Tibial nerve (tissue), 4 donors: ENCODE measurements at places on chromosomes 3 and 15. TPM values are rescaled to one million over a fixed set of nuclear protein-coding genes. Genes with fewer than 3 reads are reported as not detected.

NDN gene
- 112 TPM for total RNA-seq

CYP8B1 gene
- total RNA-seq = not detected

COL6A5 gene
- total RNA-seq = not detected

HCN4 gene
- not detected for total RNA-seq

NPAP1 gene
- total RNA-seq = not detected

CCDC32 gene
- 21.6 TPM for total RNA-seq

EOMES gene
- total RNA-seq = 0.22 TPM

PLA2G4D gene
- total RNA-seq = not detected

TFRC gene
- total RNA-seq = 36.7 TPM

ACAN gene
- 1.2 TPM for total RNA-seq

FGF7 gene
- total RNA-seq = 135 TPM

MFSD1 gene
- total RNA-seq = 69.6 TPM

ITIH1 gene
- not detected for total RNA-seq

FANCI gene
- 2.7 TPM for total RNA-seq

ADGRG7 gene
- not detected for total RNA-seq

LRRC2 gene
- total RNA-seq = 0.60 TPM

GRCh38 chr15:48984811-48985352 lies 21.2 kb upstream of the SHC4 start:
- no peak for DNase-seq

DNA sequence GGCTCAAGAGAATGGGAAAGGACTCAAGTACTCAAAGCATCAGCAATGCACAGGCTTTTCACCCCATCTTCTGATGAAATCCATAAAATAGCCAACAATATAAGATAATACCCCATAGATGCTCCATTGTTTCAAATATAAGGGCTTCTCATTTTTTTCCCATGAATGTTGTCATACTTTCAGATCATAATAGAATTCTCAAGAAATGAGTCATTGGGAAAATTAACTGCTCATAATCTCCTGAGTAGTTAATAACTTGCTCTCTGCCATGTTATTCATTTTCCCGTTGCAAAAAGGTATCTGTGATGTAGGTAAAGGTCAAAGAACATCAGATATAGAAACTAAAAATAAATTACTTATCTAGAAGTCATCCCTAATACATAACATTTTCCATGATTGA lies 121.9 kb downstream of the NSUN3 start:
- DNase-seq = no peak

DNA sequence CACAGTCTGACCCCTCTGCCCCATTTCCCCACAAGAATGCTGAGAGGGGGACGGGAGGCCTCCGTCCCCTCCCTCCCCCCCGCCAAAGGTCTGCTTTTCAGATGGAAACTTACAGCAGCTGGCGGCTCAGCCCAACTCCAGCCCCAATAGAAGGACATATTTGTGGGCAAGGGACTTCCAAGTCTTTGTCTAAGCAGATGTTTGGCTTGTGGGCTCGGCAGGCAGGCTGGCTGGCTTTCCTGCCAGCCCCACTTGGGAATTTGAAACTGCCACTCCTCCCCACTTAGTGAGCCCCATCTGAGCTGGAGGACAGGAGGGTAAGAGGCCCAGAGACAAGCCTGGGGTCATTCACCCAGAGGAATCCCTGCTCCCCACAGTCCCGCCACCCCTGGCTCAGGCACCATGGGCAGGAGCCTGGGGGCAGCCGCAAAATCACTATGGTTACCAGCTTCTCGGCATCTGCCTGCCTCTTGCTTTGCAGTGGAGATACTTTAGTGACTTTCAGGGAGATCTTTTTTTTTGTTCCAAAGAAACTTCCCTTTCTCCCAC lies 53.6 kb downstream of the LMCD1 start:
- DNase-seq = no peak

DNA sequence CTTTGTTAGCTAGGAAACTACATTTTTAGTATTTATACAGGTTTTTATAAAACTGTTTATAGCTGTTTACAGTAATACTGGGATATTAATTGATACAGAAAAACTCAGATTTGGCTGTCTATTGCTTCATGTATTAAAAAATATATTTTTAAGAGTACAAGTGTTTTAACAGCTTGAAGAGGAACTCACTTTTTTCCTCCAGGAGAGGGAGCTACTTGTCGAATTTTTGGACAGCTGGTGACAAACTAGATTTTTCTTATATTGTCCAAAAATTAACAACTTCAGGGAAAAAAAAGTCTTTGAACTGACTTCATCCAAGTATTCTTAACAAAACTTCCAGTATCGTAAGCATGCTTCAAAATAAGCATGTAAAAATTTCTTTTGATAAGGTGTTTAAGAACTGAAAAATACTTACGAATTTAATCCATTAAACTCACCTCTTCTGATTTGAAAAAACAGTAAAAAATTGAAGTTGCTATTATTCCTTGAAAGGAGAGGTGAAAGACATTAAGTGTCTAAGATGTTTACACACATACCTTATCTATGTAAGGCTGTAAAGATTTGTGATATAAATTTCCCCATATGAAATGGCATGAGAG lies 4.0 kb downstream of the DIPK2A start:
- DNase-seq = no peak

DNA sequence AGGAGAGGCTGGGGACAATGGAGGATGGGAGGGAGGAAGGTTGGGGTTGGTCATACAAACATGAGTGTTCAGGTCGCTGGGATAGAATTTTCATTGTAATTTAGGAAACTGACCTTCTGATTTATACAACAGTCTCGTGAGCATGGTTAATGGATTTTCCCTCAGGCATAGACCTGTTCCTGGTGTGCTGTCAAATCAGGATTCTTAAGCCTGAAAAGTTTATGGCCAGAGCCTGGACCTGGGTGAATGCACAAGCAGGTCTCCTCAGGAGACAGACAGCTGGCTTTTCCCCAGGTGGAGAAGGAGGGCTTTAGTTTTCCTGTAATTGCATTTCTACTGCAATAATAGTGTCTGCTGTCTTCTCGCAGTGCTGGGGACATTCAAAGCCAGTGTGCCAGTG lies 338.0 kb downstream of the SHQ1 start:
- DNase-seq = no peak

GRCh38 chr3:101270149-101270548 lies 50.2 kb downstream of the IMPG2 start:
- no peak for DNase-seq

DNA sequence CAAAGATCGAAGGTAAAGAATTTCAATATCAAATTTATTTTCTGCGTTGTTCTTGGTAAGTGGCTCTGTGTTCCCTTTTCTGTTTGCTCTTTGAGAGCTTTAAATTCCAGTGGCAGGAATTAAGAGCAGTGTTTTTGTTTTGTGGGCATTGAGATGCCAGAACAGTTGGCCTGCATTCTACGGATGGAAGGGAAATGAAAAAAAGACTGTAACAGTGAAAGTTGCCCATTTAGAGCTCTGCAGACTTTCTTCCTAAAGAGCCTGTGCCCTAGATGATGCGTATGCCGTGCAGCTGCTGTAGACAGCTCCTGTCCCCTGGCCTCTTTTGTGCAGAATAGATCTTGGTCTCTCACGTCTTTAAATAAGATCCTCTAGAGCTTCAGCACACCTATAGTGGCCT lies 58.8 kb downstream of the KAT2B start:
- no peak for DNase-seq

- no peak for DNase-seq
These were observed 163.2 kb downstream of the NSUN3 start for GRCh38 chr3:94226078-94226477.

- no peak for DNase-seq
These were observed 24.3 kb downstream of the CACNA2D3 start for GRCh38 chr3:54146506-54147239.

GRCh38 chr15:99106417-99107220 lies 1.7 kb downstream of the SYNM start:
- no peak for DNase-seq

GRCh38 chr3:47849699-47850563 lies 47.0 kb downstream of the DHX30 start:
- no peak for DNase-seq

- DNase-seq = no peak
These were observed 38.3 kb downstream of the CNTN6 start for GRCh38 chr3:1131166-1131565.

- no peak for DNase-seq
These were observed 72.5 kb downstream of the VPS8 start for GRCh38 chr3:184884359-184885017.

DNA sequence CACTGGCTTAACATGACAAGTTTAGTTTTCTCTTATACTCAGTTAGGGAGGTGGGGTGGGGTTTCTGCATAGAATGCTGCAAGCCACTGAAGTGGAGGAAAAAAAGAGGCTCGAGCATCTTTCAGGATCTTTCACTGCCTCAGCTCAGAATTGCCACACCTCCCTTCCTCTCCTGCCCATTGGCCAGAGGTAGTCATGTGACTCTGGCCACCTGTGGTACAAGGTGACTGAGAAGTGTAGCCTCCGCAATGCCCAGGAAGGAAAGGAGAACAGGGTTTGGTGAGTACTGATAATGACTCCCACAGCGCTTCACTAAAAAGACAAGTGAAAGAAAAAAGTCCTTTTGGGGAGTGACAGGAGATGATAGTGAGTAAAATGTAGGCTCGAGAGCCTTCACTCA lies 124.3 kb upstream of the TRIM42 start:
- no peak for DNase-seq

GRCh38 chr15:57854531-57854930 lies 148.0 kb downstream of the POLR2M start:
- no peak for DNase-seq

- no peak for DNase-seq
These were observed 721.3 kb downstream of the GBE1 start for GRCh38 chr3:81040107-81040506.

- no peak for DNase-seq
These were observed 1.9 kb downstream of the ATP1B3 start for GRCh38 chr3:141878326-141878725.

- DNase-seq = no peak
These were observed 26.2 kb upstream of the LARS2 start for GRCh38 chr3:45362161-45362560.

GRCh38 chr3:104846270-104846669 lies 520.4 kb upstream of the ALCAM start:
- no peak for DNase-seq

DNA sequence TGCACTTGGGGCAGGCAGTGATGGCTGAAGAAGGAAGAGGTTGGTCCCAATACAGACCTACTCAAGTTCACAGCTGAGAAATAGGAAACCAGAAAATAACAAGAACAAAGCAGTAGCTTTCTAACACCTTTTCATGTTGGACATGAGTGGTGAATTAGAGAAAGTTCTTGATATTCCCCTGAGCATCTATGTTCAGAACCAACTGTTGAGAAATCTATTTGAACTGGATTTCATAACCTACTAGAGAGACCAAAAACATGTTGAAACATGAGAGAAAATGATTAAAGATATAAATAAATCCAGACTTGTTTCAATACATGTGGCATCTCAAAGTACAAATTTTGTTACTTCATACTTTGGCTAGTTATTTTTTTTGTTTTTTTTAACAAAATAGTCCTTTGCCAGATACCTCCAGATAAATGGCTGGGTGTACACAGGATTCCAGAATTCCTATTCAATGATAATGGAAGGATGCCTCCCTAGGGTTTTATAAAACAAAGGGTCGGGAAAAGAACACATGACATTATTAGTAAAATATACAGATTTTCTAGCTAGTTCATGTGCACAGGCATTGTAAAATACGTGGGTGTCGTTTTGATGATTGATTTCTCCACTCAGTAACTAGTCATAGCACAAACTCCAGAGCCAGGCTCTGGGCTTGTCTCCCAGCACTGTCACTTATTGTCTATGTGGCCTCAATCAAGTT lies 34.4 kb upstream of the TNFSF10 start:
- no peak for DNase-seq

DNA sequence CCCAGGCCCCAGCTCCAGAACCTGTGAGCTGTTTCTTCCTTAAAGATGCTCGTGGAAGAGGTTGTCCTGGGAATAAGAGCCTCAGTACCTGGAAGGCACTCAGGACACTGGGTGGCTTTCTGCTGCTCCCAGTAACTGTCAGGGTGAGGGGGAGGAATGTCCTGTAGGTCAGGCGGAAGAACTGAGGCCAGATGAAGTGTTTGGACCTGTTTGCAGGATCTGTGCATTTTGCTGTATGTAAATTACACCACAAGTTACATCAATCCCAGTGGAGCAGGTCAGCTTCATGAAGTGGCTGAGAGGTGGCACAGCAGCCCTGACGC lies 27.1 kb downstream of the HDAC11 start:
- DNase-seq = no peak

DNA sequence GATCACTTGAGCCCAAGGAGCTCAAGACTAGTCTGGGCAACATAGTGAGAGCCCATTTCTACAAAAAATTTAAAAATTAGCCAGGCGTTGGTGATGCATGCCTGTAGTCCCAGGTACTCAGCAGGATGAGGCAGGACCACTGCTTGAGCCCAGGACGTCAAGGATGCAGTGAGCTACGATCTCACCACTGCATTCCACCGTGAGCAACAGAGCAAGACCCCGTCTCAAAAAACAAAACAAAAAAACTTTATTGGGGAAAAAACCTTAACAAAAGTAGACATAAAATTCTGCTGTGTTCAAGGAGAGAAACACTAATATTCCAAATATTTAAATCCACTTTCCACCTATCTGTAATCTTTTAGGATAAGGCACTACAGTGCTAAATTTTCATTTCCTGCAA lies 20.8 kb downstream of the SETD2 start:
- no peak for DNase-seq

GRCh38 chr3:108342837-108343486 lies 46.6 kb downstream of the HHLA2 start:
- DNase-seq = no peak

DNA sequence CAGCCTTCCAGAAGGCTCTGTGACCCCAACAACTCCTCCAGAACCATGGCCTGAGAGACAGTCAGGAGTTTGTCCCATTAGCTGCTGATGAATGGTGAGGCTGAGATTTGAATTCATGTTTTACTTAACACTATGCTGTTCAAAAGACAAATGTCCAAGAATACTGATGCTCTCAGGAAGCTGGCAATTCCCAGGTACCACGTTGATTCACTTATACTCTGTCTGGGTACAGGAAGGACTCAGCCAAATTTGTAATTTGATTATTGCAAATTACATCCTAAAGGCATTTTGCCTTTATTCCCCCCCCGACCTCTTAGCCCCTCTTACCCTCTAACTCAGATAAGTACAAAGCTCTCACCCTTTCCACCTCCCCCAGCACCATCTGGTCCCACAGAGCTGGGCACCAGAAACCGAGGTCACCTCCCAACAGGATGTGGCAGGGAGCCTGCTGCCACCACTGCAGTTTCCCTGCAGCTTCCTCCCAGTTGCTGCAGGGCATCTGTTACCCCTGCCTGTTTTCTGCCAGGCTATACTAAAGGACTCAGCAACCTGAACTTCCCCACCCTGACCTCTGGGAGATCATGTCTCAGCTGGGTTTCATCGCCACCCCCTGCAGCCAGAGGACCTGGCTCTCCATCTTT lies 33.6 kb downstream of the EAF1 start:
- DNase-seq = no peak

DNA sequence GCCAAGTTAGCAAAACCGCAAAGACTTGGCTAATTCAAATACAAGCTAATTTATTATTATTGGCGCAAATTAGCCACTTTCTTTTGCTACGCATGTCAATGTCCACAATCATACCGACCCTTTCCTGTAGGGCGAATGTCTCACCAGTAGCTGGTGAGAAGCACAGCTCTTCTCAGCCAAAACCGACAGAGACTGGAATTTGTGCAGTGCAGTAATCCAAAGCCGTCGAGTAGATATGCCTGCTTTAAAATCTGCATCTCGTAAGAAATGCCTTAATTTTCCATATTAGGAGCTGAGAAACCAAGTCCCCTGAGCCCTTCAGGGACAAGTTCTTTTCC lies 614 bp upstream of the MINDY2 start:
- peak; percentile 10 for DNase-seq

- no peak for DNase-seq
These were observed 434.5 kb upstream of the RGMA start for GRCh38 chr15:93523481-93523880.
